ENCODE measurements at places on chromosomes 11 and 22.

GRCh38 chr11:35804451-35805040 is 139.3 kb upstream of the LDLRAD3 start:
- no peak for DNase-seq

DNA sequence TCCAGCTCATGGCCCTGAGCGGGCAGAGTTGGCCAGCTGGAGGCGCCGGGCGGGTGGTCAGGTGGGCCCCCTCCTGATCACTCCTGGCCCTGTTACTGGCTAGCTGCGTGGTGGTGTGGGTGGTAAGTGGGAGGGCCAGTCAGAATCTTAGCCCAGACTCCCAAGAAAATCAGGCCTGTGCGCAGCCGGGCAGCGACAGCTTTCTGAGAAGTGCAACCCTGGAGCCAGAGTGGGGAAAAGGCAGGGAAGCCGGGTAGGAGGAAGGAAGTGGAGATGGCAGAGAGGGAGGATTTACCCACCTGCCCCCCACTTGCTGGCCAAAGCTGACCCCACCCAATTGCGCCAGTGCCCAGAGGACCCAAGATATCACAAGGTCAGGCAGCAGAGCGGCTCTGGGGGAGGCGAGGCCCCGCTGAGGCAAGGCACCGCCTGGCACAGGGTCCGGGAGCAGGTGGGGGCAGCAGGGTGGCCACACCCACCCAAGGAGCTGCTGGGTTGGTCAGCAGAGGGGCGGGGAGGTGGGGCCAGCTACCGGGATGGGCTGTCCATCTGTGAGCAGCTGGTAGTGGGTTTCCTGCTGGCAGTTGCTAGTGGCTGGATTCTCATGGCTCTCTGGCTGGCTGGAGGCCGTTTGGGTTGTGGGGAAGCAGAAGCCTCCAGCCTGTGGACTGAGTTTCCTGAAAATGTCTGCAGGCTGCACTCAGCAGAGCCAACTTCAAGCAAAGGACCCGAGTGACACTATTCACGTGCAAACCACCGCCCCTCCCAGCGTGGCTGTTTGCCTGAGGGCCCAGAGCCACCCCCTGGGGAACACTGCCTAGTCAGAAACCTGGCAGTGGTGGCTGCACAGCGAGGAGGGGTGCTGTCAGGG is 196.4 kb downstream of the IGLL1 start:
- no peak for DNase-seq

DNA sequence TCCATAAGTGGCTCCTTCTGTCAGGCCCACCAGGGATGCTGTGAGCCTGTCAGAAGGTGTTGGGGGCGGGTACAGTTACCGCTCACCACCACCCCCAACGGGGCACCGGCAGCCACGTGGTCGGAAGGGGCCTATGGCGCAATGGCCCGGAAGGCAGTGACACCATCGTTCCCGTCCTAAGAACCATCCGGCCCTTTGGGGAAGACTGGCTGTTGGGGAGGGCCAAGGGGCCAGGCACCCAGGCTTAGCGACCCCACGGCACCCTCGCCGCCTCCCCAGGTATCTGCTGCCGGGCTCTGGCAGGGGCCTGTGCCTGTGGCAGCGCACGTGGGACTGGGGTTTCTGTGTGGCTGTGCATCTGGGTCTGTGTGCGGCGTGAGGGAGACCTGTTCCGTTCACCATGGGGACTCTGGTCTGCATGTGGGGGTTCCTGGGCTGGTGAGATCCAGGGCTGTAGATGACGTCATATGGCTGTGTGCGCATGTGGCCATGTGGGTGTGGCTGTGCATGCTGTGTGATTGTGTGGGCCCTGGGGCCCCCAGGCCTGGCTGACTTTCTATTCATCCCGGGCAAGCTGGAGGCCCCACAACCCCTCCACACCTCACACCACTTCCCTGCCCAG is 717 bp downstream of the OSM start:
- peak; percentile 45 for DNase-seq

DNA sequence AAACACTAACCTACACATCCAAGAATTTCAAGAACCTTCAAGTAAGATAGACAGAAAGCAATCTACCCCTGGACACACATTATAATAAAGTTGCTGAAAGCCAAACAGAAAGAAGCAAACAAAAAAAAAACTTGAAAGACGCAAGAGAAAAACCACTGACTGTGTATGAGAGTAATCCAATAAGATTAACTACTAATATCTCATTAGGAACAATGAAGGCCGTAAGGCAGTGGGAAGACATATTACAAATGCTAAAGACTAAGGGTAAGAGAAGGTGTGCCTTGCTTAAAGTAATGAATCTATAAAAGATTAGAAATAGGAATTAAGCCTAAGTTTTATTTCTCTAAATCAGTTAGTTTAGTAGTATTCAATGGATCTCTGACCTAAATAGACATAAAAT is 1109.1 kb downstream of the JRKL start:
- no peak for DNase-seq

DNA sequence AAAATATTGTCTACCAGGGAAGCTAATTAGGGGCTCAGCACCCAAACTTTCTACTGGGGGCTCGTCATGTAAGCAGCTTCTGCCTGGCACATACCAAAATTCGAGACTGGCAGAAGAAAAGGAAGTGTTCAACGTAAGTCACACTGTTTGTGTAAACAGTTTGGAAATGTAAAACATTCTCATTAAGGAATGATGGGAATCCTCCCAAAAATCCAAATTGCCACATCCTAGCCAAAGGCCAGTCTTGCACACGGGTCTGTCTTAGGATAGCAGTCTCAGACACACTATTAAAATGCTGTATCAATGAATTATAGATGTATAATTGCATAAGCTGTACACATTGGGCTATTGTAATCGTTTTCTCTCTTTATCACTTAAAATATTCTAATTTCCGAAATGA is 28.9 kb downstream of the CUL5 start:
- DNase-seq: no peak

Measured in stimulated activated CD8-positive, alpha-beta memory T cell treated with anti-CD3 and anti-CD28 coated beads, Interleukin-4, amount 100 ng/mL, for 1 hour (primary cell).